ENCODE measurements at places on chromosomes 7 and 10.

DNA sequence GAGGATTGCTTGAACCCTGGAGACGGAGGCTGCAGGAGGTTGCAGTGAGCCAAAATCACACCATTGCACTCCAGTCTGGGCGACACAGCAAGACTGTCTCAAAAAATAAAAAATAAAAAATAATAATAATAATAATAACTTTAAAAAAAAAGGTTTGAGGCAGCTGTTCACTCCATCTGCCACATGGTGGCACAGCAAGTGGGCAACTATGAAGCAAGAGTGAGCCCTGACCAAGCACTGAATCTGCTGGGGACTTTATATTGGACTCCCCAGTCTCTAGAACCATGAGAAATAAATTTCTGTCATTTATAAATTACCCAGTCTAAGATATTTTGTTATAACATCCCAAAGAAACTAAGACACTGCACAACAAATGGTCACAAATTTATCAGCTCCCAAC is 14.6 kb upstream of the BRI3 start:
- H3K36me3 ChIP-seq = no peaks in the 10 kb centered on the region
- DNase-seq = no peak
- H3K27me3 ChIP-seq = no peaks in the 10 kb centered on the region
- H3K4me3 ChIP-seq = no peak overlapping the region
- no peaks in the 10 kb centered on the region for H3K4me1 ChIP-seq

GRCh38 chr7:69912846-69913245 is 314.6 kb downstream of the AUTS2 start:
- no peak for DNase-seq
- H3K4me1 ChIP-seq = no peaks in the 10 kb centered on the region
- H3K27ac ChIP-seq = no peak overlapping the region
- H3K36me3 ChIP-seq = no peaks in the 10 kb centered on the region

DNA sequence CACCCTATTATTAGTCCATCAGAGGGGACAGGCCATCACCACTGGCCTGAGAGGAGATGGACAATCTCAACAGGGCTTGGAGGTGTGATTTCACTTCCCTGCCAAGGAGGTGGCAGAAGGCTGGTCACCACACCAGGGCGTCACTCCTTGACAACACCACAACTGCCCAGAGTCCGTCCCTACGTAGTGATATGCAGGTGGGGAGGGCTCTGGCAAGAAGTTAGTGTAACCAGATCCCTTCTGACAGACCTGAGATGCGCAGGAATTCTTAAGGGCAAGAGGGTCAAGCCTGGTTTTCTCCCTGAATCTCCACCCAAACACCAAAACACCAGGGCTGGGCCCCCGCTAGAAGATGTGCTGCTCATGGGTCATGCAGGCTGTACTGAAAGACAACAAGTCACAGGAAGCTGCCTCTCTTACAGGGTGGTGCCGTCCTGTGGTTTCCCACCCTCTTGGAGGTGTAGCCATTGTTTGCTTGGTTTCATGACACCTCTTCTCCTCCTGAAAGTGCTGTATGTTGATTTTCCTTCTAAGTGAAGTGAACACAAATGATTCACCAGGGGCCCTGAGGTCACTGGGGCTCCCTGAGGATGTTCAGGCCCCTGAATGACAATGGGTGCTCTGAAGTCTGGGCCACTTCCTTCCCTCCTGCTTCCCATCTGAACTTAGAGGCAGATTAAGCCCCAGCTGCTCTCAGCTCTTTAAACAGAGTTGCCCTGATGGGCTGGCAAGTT is 27.1 kb downstream of the ATXN7L1 start:
- H3K27ac ChIP-seq = no peak overlapping the region
- no peaks in the 10 kb centered on the region for H3K36me3 ChIP-seq
- no peak overlapping the region for H3K4me3 ChIP-seq
- H3K27me3 ChIP-seq = no peaks in the 10 kb centered on the region

GRCh38 chr7:69276011-69276729 is 322.1 kb upstream of the AUTS2 start:
- H3K27ac ChIP-seq = no peak overlapping the region
- H3K27me3 ChIP-seq = no peaks in the 10 kb centered on the region
- no peaks in the 10 kb centered on the region for H3K4me1 ChIP-seq
- H3K36me3 ChIP-seq = no peaks in the 10 kb centered on the region

DNA sequence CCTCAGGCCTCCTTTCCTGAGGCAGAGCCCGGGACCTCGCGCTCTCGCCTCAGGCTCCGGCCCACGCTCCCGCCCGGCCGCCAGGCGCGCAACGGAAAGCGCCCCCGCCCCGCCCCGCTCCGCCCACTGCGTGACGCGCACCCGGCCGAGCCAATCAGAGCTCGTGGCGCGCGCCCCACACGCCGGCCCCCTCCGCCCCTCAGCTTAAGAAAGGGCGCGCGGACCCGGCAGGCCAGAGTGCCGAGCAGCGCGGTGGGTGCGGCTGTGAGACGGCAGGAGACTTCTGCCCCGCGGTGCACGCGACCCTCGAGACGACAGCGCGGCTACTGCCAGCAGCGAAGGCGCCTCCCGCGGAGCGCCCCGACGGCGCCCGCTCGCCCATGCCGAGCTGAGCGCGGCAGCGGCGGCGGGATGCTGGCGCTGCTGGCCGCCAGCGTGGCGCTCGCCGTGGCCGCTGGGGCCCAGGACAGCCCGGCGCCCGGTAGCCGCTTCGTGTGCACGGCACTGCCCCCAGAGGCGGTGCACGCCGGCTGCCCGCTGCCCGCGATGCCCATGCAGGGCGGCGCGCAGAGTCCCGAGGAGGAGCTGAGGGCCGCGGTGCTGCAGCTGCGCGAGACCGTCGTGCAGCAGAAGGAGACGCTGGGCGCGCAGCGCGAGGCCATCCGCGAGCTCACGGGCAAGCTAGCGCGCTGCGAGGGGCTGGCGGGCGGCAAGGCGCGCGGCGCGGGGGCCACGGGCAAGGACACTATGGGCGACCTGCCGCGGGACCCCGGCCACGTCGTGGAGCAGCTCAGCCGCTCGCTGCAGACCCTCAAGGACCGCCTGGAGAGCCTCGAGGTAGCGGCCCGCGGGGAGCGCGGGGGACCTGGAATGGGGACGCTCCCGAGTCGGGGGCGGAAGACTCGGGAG is at the start of gene NPTX2:
Gene NPTX2 (plus strand): TSS at position 235 of the 909 bp plus-strand sequence. CDS start 177 bp downstream, at position 412.
- H3K4me1 ChIP-seq = peaks cover 6% of the 10 kb centered on the region
- DNase-seq = peak; percentile 62

- no peak for DNase-seq
- H3K27ac ChIP-seq = no peak overlapping the region
- no peaks in the 10 kb centered on the region for H3K4me1 ChIP-seq
- no peak overlapping the region for H3K4me3 ChIP-seq
- H3K36me3 ChIP-seq = no peaks in the 10 kb centered on the region
- no peaks in the 10 kb centered on the region for H3K27me3 ChIP-seq
These were observed 816.4 kb downstream of the GRM8 start for GRCh38 chr7:126436213-126436868.

DNA sequence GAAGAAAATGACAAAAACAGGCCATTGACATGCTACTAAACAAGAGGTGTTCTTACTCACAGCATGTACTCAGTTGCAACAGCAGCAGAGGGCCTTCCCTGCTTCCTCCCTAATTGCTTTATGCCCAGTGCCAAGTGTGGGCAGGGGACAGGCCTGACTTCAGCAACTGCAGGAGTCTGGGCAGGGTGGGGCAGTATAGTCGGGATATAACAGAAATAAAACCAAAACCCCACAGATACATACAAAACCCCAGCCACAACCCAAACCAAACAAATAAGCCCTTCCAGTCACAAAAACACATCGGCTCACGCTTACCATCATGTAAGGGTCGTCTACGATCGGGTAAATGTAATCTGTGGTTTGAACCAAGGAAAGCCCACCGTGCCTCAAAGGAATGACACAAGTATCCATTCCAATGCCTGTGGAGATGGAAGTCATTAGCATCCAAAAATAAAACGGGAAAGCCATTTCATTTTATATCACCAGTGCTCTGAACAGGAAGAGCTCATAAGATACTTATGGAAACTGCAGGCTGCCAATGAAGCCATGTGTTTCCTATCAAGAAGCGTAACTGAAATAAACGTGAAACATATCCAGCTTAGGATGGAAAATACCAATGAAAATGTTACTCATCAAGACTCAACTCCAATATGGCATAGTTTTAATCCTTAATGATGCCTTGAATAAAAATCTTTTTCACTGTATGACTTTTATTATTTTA is 9.5 kb downstream of the SEPHS1 start:
- H3K4me1 ChIP-seq = peaks cover 17% of the 10 kb centered on the region
- H3K4me3 ChIP-seq = no peak overlapping the region
- H3K36me3 ChIP-seq = peaks cover 53% of the 10 kb centered on the region
- H3K27me3 ChIP-seq = no peaks in the 10 kb centered on the region
- peak overlapping the region; percentile 57 for H3K27ac ChIP-seq

- no peaks in the 10 kb centered on the region for H3K36me3 ChIP-seq
- no peak for DNase-seq
- no peaks in the 10 kb centered on the region for H3K4me1 ChIP-seq
- H3K4me3 ChIP-seq = no peak overlapping the region
These were observed 16.6 kb upstream of the PTN start for GRCh38 chr7:137360087-137360679.

- peak overlapping the region; percentile 68 for H3K4me3 ChIP-seq
- H3K4me1 ChIP-seq = peaks cover 64% of the 10 kb centered on the region
- peak; percentile 85 for DNase-seq
- H3K36me3 ChIP-seq = no peaks in the 10 kb centered on the region
- H3K27me3 ChIP-seq = no peaks in the 10 kb centered on the region
- peak overlapping the region; percentile 80 for H3K27ac ChIP-seq
These were observed 1.2 kb upstream of the SMARCD3 start for GRCh38 chr7:151249732-151250072.

DNA sequence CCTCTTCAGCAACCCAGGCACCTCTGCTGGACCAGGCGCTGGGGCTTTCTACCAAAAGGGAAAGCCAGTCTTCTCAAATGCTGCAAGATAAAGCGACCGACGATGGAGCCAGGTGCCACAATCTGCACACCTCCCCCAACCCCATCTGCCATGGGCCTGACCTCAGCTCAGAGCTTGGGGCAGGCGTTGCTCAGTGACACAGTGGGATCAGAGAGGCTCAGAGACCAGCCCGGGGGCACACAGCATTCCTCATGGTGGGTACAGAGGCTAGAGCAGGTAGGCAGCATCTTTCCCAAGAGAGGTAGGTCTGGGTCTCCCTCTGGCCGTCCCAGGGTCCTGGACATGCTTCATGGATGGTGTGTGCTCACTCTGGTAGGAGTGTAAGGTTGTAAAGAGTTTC is 56.3 kb downstream of the ZMIZ1 start:
- no peaks in the 10 kb centered on the region for H3K36me3 ChIP-seq
- H3K4me1 ChIP-seq = peaks cover 47% of the 10 kb centered on the region
- DNase-seq = no peak

DNA sequence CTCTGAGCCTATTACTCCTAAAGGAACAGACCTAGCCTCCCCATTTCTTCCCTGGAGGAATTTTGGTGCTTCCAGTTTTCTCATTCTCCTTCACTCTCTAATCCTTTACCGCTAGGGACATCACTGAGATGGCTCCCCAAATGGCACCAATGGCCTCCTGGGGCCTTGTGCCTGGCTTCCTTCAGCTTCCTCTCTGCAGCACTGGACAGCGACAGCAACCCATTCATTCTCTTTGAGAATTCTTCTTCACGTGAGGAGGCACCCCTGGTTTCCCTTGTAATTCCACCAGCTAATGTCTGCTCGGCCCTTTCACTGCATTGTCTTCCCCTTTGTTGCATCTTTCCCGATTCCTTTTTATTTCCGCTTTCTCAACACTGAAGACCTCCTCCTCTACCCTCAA is 24.6 kb upstream of the KDM7A start:
- no peaks in the 10 kb centered on the region for H3K4me1 ChIP-seq
- no peak overlapping the region for H3K4me3 ChIP-seq
- no peak for DNase-seq
- H3K27ac ChIP-seq = no peak overlapping the region
- no peaks in the 10 kb centered on the region for H3K27me3 ChIP-seq
- no peaks in the 10 kb centered on the region for H3K36me3 ChIP-seq

DNA sequence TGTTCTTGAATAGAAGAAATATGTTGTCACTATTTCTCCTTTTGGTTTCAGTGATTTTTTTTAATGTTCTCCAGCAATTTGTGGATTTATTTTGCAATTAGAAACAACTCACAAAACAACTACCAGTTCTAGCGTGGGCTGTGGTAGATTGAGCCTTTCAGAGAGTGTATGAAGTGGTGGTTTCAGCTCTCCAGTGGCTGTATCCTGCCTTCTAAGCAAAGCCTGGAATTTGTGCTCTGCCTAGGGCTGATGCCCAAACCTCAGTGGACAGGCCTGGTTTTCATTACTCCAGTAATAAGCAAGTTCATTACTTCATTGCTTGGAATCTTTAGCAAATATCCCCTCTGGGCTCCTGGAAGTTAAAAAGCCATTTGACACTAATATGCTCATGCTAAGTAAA is 35.9 kb downstream of the APBB1IP start:
- H3K4me3 ChIP-seq = no peak overlapping the region
- DNase-seq = no peak
- no peaks in the 10 kb centered on the region for H3K4me1 ChIP-seq

Measured in A673 (cell line).